Sigmoid colon (tissue), 7 donors: ENCODE measurements at places on chromosomes 12 and 14. TPM values are rescaled to one million over a fixed set of nuclear protein-coding genes. Genes with fewer than 3 reads are reported as not detected.

DNA sequence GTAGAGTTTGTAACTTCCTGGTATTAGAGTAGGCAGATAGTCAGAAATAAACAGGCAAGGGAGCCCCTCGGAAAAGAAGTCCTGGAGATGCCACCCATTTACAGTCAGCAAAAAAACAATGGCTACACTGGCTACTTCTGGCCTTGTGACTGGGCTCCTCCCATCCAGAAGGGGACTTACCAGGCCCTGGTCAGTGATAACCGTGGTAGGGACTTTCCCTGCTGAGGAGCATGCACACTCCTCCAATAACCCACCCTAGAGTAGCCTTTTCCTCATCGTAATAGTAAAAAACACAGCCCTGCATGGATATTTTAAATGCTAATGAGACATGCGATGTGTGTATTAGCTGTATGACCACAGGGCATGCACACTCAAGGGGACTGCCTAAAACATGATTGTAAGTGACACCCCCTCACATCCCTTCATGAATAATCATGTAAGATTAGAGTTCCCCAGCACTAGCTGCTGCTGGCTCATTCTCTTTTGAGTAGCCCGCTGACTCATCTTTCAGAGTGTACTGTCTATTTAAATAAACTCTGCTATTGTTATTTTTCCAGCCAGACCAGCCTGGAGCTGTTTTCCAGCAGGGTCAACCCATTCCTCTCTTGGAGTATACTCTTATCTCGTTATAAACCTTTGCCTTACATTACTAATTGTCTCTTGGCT, 413.8 kb upstream of the TMTC1 start:
- peaks cover 17% of the 10 kb centered on the region for H3K27me3 ChIP-seq
- H3K4me3 ChIP-seq: no peak overlapping the region
- no peak overlapping the region for H3K27ac ChIP-seq
- H3K4me1 ChIP-seq: no peaks in the 10 kb centered on the region
- no peaks in the 10 kb centered on the region for H3K36me3 ChIP-seq

- no peaks in the 10 kb centered on the region for H3K36me3 ChIP-seq
- H3K27me3 ChIP-seq: no peaks in the 10 kb centered on the region
- H3K27ac ChIP-seq: no peak overlapping the region
- peaks cover 14% of the 10 kb centered on the region for H3K4me1 ChIP-seq
- DNase-seq: no peak
Measured at GRCh38 chr12:32089586-32089985, 17.1 kb upstream of the BICD1 start.

GRCh38 chr14:93643676-93644075, 144.6 kb downstream of the PRIMA1 start:
- H3K27me3 ChIP-seq: no peaks in the 10 kb centered on the region
- H3K4me3 ChIP-seq: no peak overlapping the region
- H3K27ac ChIP-seq: no peak overlapping the region
- DNase-seq: no peak
- H3K4me1 ChIP-seq: no peaks in the 10 kb centered on the region

- H3K4me1 ChIP-seq: peaks cover 8% of the 10 kb centered on the region
- no peak overlapping the region for H3K4me3 ChIP-seq
- H3K27me3 ChIP-seq: peaks cover 53% of the 10 kb centered on the region
- DNase-seq: no peak
- no peaks in the 10 kb centered on the region for H3K36me3 ChIP-seq
Measured at GRCh38 chr12:132413931-132414588, 75.9 kb upstream of the FBRSL1 start.

DNA sequence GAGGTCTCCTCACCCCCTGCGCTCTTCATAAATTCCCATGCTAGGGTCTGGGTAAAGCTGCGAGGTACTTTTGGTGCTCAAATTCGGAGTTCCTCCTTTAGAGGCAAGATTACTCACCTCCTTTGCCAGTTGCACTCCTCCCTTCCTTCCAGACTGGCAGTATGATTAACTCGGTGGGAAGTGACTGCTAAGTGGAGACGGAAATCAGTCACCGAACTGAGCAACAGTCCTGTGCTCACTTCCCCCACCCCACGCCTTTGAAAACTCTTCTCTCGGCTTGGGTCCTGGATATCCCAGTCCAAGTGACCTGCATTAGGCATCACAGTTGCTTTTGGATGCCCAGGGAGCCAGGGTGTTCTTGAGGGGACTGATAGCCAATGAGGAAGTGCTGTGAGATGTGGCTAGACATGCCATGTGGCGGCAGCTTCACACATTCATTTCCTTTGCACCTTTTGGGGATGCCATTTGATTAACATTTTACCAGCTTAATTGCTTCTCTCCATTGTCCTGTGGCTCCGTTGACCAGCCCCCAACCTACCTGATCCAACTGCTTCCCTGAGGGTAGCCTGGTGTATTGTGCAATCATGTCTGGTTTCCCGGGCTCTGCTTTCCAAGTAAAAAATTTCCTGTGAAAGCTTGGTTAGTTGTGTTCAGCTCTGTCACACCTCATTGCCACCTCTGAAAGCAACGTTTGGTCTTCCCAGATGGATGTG, 840 bp downstream of the PNP start:
- H3K27me3 ChIP-seq: no peaks in the 10 kb centered on the region
- peak; percentile 73 for DNase-seq
- H3K4me1 ChIP-seq: peaks cover 18% of the 10 kb centered on the region
- peak overlapping the region; percentile 89 for H3K27ac ChIP-seq
- peak overlapping the region; percentile 81 for H3K4me3 ChIP-seq
- H3K36me3 ChIP-seq: no peaks in the 10 kb centered on the region

- H3K4me1 ChIP-seq: peaks cover 25% of the 10 kb centered on the region
- H3K27ac ChIP-seq: no peak overlapping the region
- DNase-seq: no peak
- H3K4me3 ChIP-seq: no peak overlapping the region
Measured at GRCh38 chr12:20423557-20423956, 55.2 kb downstream of the PDE3A start.

DNA sequence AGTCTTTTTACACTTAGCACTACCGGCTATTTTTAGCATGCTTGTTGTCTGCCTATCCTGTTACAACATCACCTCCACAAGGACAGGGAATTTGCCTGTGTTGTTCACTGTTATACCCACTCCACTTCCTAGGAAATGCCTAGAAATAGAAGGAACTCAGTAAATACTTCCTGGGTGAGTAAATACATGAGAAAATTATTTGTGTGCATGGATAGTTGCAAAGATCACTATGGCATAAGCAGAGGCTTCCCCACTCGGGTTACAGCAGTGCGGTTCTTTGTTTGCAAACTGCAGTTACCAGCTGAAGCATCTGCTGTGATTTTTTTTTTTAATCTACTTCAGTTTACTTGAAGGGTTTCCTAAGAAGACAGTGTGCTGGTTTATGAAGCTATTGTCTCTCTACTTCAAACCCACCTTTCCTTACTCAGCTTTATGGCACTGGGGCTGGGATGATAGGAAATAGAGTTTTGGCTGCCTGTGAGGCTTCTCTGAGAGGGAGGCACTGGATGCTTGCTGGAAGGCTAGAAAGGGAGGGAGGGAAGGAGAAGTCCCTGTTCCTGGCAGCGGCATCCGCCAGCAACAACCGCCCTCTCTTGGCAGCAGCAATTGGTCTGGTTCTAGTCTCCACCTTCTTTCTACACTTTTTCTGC, 29.0 kb downstream of the PDE6H start:
- H3K4me3 ChIP-seq: no peak overlapping the region
- H3K4me1 ChIP-seq: peaks cover 71% of the 10 kb centered on the region
- DNase-seq: peak; percentile 91
- H3K27me3 ChIP-seq: no peaks in the 10 kb centered on the region
- H3K36me3 ChIP-seq: no peaks in the 10 kb centered on the region

DNA sequence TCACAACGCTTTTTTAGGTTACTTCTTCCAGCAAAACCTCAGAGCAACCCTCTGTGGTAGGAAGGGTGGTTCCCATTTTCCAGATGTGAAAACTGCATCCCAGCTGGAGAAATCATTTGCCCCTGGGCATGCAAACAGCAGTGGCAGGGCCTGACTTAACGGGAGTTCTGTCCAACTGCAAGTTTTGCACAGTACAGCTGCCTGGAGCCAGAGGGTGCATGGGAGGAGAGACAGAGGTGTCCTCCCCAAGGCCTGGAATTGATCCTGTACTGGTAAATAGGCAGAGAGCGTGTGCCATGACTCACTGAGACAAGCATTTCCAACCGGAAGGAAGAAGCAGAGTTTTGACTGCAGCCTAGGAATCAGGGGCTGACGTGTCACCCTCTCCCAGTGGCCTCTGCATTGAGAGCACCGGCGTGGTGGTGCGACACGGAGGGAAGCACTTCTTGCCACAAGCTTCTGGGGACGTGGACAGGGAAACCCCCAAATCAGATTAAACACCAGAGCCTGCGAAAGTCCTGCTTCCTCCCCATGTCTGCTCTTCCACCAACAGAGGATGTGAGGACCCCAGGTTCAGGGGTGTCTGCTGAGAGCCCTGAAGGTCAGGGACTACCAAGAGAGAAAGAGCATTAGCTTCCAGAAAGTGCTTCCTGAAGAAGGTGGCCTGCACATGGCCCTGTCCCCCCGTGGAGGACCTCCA, 19.0 kb upstream of the SERPINA4 start:
- H3K4me1 ChIP-seq: no peaks in the 10 kb centered on the region
- H3K4me3 ChIP-seq: no peak overlapping the region
- DNase-seq: no peak

- DNase-seq: peak; percentile 89
- no peak overlapping the region for H3K4me3 ChIP-seq
- no peaks in the 10 kb centered on the region for H3K27me3 ChIP-seq
- peaks cover 63% of the 10 kb centered on the region for H3K36me3 ChIP-seq
- peaks cover 32% of the 10 kb centered on the region for H3K4me1 ChIP-seq
Measured at GRCh38 chr12:108565976-108566375, 3.6 kb downstream of the ISCU start.

GRCh38 chr12:57844709-57845477, 1.6 kb downstream of the CTDSP2 start:
- peaks cover 65% of the 10 kb centered on the region for H3K4me1 ChIP-seq
- no peaks in the 10 kb centered on the region for H3K27me3 ChIP-seq
- peak overlapping the region; percentile 90 for H3K4me3 ChIP-seq
- peak; percentile 92 for DNase-seq
- H3K36me3 ChIP-seq: no peaks in the 10 kb centered on the region
- H3K27ac ChIP-seq: peak overlapping the region; percentile 100

- DNase-seq: no peak
- no peaks in the 10 kb centered on the region for H3K27me3 ChIP-seq
- no peaks in the 10 kb centered on the region for H3K4me1 ChIP-seq
- H3K27ac ChIP-seq: peak overlapping the region; percentile 35
- no peaks in the 10 kb centered on the region for H3K36me3 ChIP-seq
Measured at GRCh38 chr12:53567961-53568808, 58.0 kb downstream of the ATF7 start.

- DNase-seq: no peak
- no peak overlapping the region for H3K4me3 ChIP-seq
- no peaks in the 10 kb centered on the region for H3K36me3 ChIP-seq
- H3K27ac ChIP-seq: no peak overlapping the region
- H3K27me3 ChIP-seq: no peaks in the 10 kb centered on the region
Measured at GRCh38 chr12:107360482-107360881, 267.1 kb upstream of the CRY1 start.

GRCh38 chr12:2302711-2303580, 250.2 kb downstream of the CACNA1C start:
- peak overlapping the region; percentile 71 for H3K27ac ChIP-seq
- H3K36me3 ChIP-seq: no peaks in the 10 kb centered on the region
- no peak overlapping the region for H3K4me3 ChIP-seq
- H3K4me1 ChIP-seq: peaks cover 82% of the 10 kb centered on the region
- H3K27me3 ChIP-seq: no peaks in the 10 kb centered on the region
- no peak for DNase-seq

DNA sequence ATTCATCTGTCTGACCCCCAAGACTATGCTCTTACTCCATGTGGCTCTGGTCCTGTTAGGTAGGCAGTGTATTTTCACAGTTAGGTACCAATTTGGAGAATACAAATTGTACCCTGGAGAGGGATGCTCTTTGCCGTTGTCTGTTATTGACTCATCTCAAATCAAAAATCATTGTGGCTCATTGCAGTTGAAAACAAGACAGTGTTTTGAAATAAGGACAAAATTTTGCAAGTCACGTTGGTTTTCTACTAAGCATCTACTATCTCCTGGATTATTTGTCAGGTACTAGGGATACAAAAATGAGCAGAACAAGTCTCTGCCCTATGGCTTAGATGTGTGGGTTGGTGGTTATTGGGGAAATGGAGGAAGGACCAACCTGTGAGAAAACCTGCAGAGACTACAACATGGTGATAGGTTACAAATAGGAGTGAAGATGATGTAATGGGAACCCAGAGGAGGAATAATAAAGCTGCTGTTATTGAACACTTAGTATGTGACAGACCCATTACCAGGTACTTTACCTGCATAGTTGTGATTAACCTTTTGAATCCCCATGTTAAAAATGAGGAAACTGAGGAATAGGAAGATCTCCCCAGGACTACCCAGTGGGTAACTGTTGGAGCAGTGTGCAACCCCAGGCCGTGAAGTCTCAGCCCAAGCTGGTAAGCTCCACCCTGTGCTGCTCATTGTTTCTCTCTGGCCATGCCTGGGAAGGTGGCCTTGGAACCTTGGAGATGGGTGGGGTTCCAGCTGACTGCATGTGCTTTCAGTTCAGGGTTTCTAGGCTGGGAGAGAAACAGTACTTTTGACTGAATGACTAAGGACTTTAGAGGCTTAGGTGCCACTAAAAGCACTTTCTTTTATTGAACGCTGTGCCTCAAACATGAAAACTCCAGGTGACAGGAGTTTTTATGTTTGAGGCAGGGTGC, 72.9 kb upstream of the SRSF5 start:
- H3K4me1 ChIP-seq: no peaks in the 10 kb centered on the region
- H3K4me3 ChIP-seq: no peak overlapping the region
- H3K27me3 ChIP-seq: no peaks in the 10 kb centered on the region

- no peaks in the 10 kb centered on the region for H3K4me1 ChIP-seq
- H3K4me3 ChIP-seq: no peak overlapping the region
- no peaks in the 10 kb centered on the region for H3K36me3 ChIP-seq
- H3K27me3 ChIP-seq: no peaks in the 10 kb centered on the region
- no peak overlapping the region for H3K27ac ChIP-seq
Measured at GRCh38 chr12:112992541-112993398, 14.5 kb downstream of the OAS2 start.

The CTSG gene
- total RNA-seq: 0.99 TPM

The PTCSC3 gene
- not detected for total RNA-seq

The PDE3A gene
- total RNA-seq: 81.0 TPM

The KRT74 gene
- not detected for total RNA-seq

The CLEC4D gene
- not detected for total RNA-seq

The MSI1 gene
- not detected for total RNA-seq

The GPR135 gene
- 6.4 TPM for total RNA-seq
